ENCODE measurements at places on chromosomes 12 and 14.
A peak's percentile ranks its signal among the peaks of the same experiment; 100 is the strongest.

- DNase-seq = no peak
Measured at GRCh38 chr12:26247873-26248272, 52.5 kb downstream of the SSPN start.

DNA sequence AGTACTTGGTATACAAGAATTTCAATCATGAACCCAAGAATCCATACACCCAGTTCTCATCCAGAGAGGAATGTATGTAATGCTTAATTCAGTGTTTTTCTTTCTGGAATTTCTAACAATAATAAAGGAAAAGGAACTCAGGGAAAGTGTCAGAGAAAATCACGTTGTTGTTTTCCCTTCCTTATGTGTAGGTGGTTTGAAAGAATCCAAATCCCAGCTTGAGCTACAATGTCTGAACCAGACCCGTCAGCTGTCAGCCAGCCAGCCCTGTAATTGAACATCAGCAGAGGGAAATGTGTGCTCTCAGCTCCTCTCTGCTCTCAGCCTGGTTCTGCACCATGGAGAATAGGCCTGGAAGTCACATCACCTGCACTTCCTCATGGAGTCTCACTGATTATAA lies 126.5 kb downstream of the TMEM30B start:
- no peak for DNase-seq

GRCh38 chr12:87051621-87052020 lies 795.4 kb upstream of the MGAT4C start:
- no peak for DNase-seq

GRCh38 chr12:24408305-24408704 lies 458.8 kb upstream of the SOX5 start:
- no peak for DNase-seq

- no peak for DNase-seq
Measured at GRCh38 chr14:61438860-61439765, 117.7 kb downstream of the PRKCH start.

DNA sequence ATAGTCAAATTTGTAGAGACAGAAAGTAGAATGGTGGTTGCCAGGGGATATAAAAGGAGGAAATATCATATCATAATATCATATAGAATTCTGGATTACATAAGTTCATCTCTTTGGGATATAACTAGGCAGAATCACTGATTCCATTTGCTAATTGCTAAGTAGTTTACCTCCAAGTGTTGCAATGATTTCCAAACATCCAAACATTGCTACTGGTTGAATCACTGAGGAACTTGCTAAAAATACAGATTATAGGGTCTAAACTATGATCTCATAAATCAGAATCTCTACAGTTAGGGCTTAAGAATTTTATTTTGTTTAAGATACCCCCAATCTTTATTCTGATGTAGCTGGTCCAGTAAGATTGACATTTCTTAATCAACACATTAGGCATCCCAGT lies 16.1 kb upstream of the TAS2R42 start:
- no peak for DNase-seq

- DNase-seq = no peak
Measured at GRCh38 chr12:84294246-84294645, 618.4 kb downstream of the SLC6A15 start.

DNA sequence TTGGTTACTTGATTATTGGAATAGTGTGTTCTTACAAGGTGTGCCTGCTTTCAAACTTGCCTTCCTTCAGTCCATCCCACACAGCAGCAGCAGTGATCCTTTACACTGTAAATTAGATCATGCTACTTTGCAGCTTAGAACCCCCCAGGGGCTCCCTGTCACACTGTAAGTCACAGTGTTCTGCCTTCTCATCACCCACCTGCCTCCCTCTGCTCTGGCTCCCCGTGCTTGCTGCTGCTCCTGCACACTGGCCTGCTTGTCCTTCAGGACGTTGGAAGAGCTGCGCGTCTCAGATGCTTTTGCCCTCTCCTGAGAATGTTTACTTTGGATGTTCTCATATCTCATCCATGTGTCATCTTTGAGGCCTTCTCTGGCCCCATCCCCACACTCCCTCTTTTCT lies 27.3 kb downstream of the ZC3H14 start:
- no peak for DNase-seq

GRCh38 chr12:113537751-113538087 lies 66.0 kb upstream of the LHX5 start:
- DNase-seq = no peak

DNA sequence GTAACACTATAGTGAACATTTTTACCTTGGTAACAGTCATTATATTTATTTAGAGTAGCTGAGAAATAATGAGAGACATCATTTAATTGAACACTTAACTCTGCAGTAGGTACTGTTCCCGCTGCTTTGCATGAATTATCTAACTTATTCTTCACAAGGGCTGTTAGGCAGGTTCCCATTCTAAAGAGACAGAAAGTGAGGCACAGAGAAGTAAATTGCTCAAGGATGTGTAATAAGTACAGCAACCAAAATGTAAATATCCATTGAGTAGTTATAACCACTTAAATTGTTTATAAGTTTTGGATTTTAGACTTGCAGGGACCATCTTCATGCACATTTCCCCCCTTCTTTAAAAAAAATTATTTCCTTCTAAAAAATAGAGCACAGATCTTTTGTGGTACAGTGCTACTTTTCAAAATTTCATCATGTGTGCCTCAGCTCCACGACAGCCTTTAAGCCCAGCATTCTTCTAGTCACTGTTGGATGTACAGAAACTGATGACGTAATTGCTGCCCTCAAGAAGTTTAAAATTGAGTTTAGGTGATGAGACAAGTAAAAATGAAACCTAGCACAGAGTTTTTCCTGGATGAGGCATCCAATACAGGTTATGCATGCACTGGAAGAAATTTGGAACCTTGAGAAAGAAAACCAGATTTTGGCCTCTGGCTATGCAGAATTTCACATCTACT lies 6.0 kb upstream of the MANSC4 start:
- no peak for DNase-seq

DNA sequence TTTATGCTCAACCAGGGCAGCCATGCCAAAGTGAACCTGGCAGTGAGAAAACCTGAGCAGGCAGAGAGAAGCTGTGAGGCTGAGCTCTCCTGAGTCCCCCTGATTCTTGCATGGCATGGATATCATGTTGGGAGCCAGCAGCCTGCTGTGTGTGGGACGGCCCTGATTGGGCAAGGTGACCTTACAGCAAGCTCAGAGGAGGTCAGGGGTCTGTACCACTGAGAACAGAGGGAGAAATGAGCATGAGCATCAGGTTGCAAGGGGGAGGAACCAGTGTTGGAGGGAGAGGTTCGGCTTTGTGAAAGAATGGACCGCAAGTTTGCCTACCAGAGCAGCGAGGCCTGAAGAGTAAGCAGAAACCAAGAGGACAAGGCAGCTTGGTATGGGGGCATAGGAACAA lies 59.1 kb upstream of the PTGR2 start:
- no peak for DNase-seq

DNA sequence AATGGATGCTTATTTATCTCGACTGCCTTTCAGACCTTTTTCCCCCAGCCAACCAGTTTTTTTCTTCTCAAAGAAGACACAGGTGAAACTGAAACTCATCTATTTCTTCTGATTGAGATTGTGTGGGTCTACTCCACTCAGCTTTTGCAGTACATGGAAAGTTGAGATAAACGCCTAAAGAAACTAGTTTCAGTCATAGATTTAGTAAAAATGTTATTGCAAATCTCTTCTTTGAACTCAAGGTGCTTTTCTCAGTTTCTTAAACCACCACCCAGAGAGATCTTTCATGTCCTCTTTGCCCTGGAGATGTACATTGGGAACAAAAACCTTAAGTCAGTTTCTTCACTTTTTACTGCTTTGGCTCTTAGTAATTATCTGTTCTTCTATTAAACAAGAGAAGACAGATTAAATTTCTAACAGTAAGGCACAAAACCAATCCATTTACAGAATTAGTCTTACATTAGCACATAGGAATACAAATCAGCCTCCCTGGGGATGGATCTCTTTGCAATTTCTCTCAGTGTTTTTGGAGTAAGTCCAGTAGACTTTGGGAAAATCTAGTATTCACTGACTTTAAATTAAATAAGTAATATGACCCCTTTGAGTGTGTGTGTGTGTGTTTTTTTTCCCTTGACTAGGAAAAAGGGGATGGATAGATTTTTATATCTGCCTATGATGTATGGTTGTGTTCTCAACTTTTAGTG lies 11.6 kb downstream of the FBXW8 start:
- DNase-seq = no peak

- no peak for DNase-seq
Measured at GRCh38 chr12:1680804-1681492, 9.9 kb upstream of the ADIPOR2 start.

DNA sequence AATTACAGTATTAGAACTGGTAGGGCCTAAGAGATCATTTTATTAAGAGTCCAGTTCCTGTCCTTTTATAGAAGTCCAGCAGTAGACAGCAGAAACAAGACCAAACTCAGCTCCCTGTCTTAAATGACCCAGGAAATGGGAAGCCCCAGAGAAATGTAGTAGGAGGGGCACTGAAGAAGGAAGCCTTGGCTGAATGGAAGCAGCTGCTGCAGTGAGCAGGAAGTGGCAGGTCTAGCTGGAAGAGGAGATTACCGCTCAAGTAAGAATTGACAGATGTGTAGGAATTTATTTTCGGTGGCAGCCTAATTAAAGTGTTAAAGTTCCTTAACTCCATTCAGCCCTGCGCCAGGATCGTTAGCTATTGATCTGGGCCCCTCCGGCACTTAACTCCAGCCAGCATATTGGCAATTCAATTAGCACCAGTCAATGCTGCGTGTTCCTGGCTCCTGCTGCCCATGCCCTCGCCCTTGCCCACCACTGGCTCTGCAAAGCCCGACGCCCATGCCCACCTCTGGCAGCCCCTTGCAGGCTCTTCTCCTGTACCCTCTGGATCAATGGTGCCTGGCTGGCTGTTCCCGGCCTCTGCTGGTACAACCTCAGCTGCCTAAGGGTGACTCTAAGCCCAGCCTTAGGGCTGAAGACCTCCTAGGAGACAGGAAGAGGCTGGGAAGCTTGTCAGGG lies 21.1 kb downstream of the ZFHX2 start:
- DNase-seq = no peak

DNA sequence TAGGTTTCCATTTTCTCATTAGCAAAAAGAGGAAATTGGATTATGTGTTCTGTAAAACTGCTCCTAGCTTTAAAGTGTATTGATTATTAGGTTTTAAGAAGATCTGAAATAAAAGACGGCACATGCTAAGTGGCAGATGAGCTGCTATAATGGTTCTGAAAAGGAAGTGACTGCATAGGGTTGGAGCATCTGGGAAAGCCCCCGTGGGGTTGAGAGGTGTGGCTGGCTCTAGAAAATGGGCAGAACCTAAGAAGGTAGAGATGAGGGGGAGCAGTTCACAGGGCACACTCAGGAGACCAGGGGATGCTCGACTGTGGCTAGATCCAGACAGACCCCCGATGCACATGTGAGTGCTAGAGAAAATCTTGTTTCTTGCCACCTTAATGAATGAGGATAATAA lies 1.9 kb downstream of the IFNG-AS1 start:
- DNase-seq = peak; percentile 32

DNA sequence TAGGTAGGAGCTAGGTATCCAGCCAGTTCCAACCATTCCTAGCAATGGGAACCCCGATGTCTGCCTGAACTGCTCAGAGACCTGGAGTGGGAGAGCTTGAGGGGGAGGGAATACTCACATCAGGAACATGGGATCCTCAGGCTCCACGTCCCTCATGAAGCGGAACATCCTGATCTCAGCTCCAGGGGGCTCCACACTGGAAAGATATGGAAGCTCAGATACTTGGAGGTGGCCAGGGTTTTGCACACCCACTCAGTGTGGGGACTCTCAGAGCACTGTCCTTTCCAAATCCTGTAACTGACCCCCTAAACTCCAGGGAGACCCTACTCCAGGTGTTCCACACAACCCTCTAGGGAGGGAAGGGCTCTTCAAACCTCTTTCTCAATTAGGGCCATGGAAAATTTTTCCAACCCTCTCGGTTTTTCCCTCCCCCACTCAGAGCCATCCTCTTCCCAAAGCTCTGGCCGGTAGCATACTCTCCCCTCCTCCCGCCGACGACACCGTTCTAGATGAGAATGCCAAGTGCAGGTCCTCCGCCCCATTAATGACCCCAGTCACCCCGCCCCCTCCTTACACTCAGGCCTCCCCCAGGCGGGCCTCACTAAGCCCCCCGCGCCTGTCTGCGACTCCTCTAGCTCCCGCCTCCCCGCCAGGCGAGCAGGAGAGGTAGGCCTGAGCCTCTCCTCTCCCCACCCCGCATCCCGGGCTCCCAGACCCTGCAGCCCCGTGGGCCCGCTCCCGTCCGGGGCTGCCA lies 597 bp downstream of the MLF2 start:
- DNase-seq = no peak

GRCh38 chr12:122126342-122126635 lies 47.7 kb downstream of the IL31 start:
- DNase-seq = no peak

- DNase-seq = no peak
Measured at GRCh38 chr14:35482994-35483515, 50.9 kb upstream of the INSM2 start.

GRCh38 chr12:2268471-2269286 lies 215.9 kb downstream of the CACNA1C start:
- no peak for DNase-seq

DNA sequence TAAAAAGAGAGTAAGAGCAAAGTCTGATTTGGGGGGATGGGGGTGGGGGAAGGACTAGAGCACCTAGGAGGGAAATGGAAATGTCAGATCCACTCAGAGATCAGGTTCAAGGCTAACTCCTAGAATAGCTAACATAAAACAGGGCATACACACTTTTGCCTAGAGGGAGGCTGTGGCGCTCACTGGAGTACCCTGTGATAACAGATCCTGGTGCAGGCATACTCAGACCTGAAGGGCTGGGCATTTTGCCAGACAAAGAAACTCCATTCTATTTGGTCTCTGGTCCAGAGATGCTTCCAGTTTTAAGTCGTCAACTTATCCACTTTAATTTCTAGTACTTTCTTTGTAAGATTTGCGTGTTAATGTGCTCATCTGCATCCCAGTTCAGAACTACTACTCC lies 5.8 kb downstream of the CTDSP2 start:
- DNase-seq = no peak

GRCh38 chr12:110790301-110790700 lies 47.6 kb upstream of the PPP1CC start:
- no peak for DNase-seq

GRCh38 chr12:59595883-59596540 lies at the start of gene SLC16A7:
SLC16A7 (plus strand) TSS chr12:59596029; CDS start chr12:59704802, 108,773 bp downstream.
- peak; percentile 78 for DNase-seq

- no peak for DNase-seq
Measured at GRCh38 chr14:100215330-100215885, 23.5 kb upstream of the YY1 start.

DNA sequence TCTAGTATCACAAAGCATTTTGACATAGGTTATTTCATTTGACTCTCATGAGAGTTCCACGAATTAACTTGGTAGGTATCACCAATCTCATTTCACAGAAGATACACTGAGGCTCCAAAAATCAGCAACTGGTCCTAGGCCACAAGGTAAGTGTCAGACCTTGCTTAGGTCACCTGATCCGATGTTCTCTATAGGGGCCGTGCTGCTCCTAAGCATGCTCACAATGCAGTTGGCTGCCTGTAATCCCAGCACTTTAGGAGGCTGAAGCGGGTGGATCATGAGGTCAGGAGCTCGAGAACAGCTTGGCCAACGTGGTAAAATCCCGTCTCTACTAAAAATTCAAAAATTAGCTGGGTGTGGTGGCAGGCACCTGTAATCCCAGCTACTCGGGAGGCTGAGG lies 78.7 kb upstream of the FOXN3 start:
- no peak for DNase-seq

- no peak for DNase-seq
Measured at GRCh38 chr12:81644503-81644902, 114.6 kb downstream of the PPFIA2 start.

GRCh38 chr12:41120211-41120610 lies 67.9 kb upstream of the PDZRN4 start:
- DNase-seq = no peak

- no peak for DNase-seq
Measured at GRCh38 chr12:123021688-123022604, 41.5 kb downstream of the ARL6IP4 start.

GRCh38 chr14:34642595-34642994 lies 12.6 kb upstream of the SNX6 start:
- DNase-seq = no peak
